ENCODE measurements at places on chromosomes 4 and X.

DNA sequence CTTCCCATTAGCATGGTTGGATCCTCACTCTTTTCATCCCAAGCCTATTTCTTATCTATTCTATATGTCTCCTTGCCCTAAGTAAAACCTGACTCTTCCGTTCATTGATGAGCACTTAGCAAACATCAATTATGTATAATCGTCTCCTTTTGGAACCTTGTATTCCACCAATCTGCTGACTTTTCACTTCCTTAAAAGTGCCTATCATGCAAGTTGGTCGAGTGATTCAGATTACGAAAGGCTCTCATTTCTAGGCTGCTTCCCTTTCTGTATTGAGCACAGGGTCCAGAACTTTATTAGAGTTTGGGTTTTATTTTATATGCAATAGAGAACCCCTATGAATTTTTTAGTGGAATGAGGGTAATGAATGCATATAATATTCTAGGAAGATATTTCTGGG is 27.1 kb upstream of the ALB start:
- no peak for DNase-seq

GRCh38 chr4:181158971-181159370 is 1084.2 kb upstream of the TENM3 start:
- no peak for DNase-seq

DNA sequence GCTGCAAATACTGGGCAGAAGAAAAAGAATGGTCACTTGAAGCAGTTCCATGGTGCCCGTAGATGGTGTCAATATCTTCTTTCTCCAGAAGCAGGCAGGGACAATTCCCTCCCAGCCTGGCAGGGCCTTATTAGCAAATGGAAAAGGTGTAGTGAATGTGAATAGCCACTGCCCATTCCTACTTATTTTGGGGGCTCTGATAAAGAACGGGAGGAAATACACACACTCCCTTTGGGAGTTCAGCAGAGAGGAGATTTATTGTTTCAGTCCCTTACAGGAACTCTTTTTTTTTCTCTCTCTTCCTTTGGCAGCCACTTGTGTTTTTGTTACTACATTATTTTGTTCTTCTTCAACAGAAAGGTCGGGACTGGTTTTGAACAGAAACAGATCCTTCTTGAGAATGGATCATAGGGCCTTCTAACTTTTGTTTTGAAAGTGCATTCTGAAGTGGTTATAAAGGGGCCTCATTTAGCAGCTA is at the start of gene EMCN:
Gene EMCN, minus strand, starts transcription at position 159 of the 478 bp plus-strand sequence. Its CDS starts 108 bp downstream, at position 51.
- DNase-seq: no peak

DNA sequence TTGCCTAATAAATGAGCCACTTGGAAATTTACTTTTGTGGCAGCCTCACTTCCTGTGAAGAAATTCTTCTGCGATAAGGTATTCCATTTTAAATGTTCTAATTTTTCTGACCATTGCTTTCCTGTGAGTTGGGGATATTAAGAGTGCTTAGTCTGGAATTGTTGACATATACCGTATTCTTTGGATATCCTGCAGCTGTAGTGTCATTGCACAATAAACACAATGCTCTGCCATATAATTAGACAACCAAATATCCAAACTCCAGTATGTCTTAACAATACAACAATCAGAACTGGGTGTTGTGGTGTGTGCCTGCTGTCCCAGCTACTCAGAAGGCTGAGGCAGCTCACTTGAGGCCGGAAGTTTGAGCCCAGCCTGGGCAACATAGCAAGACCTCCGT is 99.4 kb downstream of the LUZP4 start:
- no peak for DNase-seq

- no peak for DNase-seq
These were observed 120.6 kb downstream of the KDR start for GRCh38 chr4:55004831-55005230.

GRCh38 chr4:165476214-165477098 is 97.6 kb downstream of the CPE start:
- no peak for DNase-seq

DNA sequence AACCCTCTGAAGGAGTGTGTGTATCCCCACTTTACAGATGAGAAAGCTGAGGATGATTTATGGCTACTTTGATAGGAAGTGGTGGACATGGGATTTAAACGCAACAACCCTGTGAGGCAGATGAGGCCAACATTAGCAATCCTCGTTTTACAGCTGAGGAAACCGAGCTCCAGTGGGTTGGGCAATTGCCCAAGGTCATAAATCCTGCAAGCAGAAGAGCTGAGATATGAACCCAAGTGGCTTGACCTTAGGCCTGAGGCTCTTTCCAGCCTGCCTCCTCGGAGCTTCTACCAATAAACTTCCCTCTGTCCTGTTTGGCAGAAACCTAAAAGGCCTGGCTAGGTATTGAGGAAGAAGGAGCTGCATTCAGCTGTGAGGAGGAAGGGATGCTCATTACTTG is 185.5 kb upstream of the RBPJ start:
- no peak for DNase-seq

- DNase-seq: no peak
These were observed 47.9 kb downstream of the CXCL1 start for GRCh38 chr4:73917081-73917501.

DNA sequence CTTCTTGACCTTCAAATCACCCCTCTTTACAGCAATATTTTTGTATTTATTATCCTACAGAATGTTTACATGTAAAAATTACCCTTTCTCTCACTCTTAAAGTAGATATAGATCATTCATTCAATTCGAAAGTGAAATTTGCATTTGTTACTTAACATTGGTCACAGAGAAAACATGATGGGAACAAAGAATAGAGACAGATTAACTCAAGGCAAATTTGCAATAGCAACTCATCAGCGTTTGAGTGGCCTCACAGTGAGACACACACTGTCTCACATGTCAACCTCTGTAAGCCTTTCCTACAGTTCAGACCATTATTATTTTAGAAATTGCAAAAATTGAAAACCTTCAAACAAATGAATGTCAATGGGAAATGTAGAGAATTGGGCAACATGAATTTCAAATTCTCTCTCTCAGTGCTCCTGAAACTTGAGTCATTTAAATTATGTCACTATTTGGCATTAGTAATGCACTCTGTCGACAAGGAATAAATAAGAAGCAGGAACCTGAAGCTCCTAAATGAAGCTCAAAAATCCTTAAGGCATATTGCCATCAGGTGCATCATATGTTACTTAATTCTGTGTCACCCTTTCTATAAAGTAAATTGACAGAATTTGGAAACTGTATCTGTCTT is 148.3 kb upstream of the ANXA10 start:
- no peak for DNase-seq

GRCh38 chrX:35699642-35700041 is 98.5 kb upstream of the MAGEB16 start:
- DNase-seq: no peak

- no peak for DNase-seq
These were observed 6.5 kb upstream of the GLRA3 start for GRCh38 chr4:174835536-174835935.

DNA sequence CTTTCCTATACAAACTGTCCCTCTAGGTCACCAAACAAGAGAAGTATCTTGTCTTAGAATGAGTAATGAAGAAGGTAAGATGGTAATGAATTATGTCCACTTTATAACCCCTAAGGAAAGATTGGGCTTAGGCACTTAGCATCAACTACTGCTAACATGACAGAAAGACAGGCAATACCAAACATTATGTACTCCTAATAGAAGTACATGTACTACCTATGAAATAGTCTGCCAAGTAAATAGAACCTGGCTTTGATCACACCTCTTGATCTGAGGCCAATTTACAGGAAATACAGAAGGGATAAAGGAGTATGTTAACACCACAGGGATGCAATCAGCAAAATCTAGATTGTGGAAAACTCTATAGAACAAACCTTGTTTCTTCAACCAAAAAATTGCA is 14.1 kb upstream of the PCYT1B start:
- DNase-seq: no peak

DNA sequence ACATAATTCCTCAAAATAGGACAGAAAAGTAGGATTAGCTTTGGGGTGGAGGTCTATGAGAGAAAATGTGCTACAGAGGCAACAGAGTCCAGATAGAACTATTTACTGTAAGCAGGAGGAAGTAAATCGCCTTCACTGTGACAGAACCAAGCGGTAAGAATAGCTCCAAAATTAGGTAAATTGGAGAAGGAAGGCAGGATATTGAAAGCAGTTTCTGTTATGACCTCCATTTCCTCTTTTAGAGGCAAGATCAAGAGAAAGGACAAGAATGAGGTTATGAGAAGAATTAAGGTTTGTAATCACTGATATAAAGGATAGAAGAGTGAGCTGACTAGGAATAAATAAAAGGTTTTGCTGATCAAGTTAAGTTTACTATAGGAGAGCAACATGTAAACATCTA is 44.1 kb upstream of the NEUROG2 start:
- no peak for DNase-seq

- DNase-seq: no peak
These were observed 3.7 kb upstream of the HDAC8 start for GRCh38 chrX:72576141-72576894.

GRCh38 chr4:3725936-3726870 is 40.0 kb upstream of the ADRA2C start:
- no peak for DNase-seq

- no peak for DNase-seq
These were observed 60.0 kb downstream of the MAOA start for GRCh38 chrX:43716144-43716543.

DNA sequence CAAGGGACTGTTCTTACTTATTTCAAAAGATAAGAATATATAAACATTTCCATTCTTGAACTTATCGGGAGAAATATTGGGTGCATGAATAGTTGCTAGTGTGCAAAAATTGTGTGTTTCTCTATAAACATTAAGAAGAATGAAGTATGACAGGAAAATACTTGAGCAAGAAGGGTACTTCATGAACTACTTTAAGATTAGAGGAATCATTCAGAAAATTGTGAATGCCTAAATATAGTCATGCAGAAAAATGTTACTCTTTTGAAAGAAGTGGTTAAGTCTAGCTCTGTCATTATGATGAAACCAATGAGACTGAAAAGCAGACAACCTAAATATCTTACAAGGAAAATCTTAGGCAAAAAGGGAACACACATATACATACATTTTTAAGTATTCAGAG is 207.8 kb upstream of the PCDH18 start:
- no peak for DNase-seq

DNA sequence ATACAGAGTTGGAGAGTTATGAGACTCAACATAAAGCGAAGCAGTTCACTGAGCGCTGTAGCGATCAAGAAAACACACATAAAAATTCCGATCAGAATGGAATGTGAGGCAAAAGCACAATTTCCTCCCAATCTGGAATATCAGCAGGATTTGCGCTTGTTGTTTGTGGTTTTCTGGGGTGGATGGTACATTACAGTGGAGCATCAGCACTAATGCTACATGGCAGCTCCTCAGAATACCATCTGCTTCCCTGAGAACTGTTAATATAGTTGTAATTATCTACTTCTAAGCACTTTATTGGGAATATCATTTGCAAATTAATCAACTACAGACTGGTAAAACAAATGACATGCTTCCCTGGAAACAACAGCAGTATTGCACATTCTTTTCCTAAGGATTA is 324.1 kb upstream of the PPARGC1A start:
- DNase-seq: no peak

- no peak for DNase-seq
These were observed 56.0 kb downstream of the HADH start for GRCh38 chr4:108045687-108046024.

Measured in activated CD4-positive, alpha-beta T cell treated with anti-CD3 and anti-CD28 coated beads, Interleukin-2, amount 50 U/mL, for 24 hours (primary cell).